ENCODE measurements at places on chromosomes 11 and 22. TPM values are rescaled to one million over a fixed set of nuclear protein-coding genes. Genes with fewer than 3 reads are reported as not detected.

The MPPED2 gene
- total RNA-seq, result not detected

The SCGB1C1 gene
- total RNA-seq, result not detected

The LARGE2 gene
- total RNA-seq, result not detected

The CALCA gene
- not detected for total RNA-seq

The ASRGL1 gene
- total RNA-seq, result 0.28 TPM

The GAS2L1 gene
- total RNA-seq, result 12.5 TPM

The RBMXL2 gene
- total RNA-seq, result not detected

The ANGPTL5 gene
- 0.28 TPM for total RNA-seq

The ANKK1 gene
- not detected for total RNA-seq

The KLHL35 gene
- 6.2 TPM for total RNA-seq

The SYT12 gene
- 2.0 TPM for total RNA-seq

The OR51E2 gene
- 0.56 TPM for total RNA-seq

The PTGDR2 gene
- 2.3 TPM for total RNA-seq

The WNT7B gene
- total RNA-seq, result 0.58 TPM

The OOSP4A gene
- total RNA-seq, result not detected

The RHBDD3 gene
- total RNA-seq, result 17.5 TPM

The NFAM1 gene
- total RNA-seq, result not detected

The CPSF7 gene
- 16.3 TPM for total RNA-seq

The CASP1 gene
- 14.7 TPM for total RNA-seq

The PLEKHB1 gene
- 1.1 TPM for total RNA-seq

The LUZP2 gene
- 0.19 TPM for total RNA-seq

The OR2AG1 gene
- total RNA-seq, result not detected

The CABP2 gene
- total RNA-seq, result not detected

The TESMIN gene
- 0.19 TPM for total RNA-seq

The SCN3B gene
- total RNA-seq, result under 0.01 TPM

The SEZ6L gene
- not detected for total RNA-seq

The LRP5 gene
- 49.3 TPM for total RNA-seq

The MRPL48 gene
- total RNA-seq, result 20.3 TPM

The NRGN gene
- total RNA-seq, result 0.77 TPM

The HYOU1 gene
- 240 TPM for total RNA-seq

The OR5AN1 gene
- not detected for total RNA-seq

The SOX6 gene
- 0.28 TPM for total RNA-seq

The DRD4 gene
- not detected for total RNA-seq

The SCUBE2 gene
- total RNA-seq, result 1.2 TPM

The PPP6R2 gene
- 57.1 TPM for total RNA-seq

All from regular cardiac myocyte (primary cell).